Vagina (tissue), 2 donors: ENCODE measurements at places on chromosomes 6 and 20. TPM values are rescaled to one million over a fixed set of nuclear protein-coding genes. Genes with fewer than 3 reads are reported as not detected.

Gene MRAP2
- total RNA-seq: 4.2 TPM

- no peak overlapping the region for H3K4me3 ChIP-seq
- H3K27me3 ChIP-seq: no peaks in the 10 kb centered on the region
- no peaks in the 10 kb centered on the region for H3K4me1 ChIP-seq
- H3K27ac ChIP-seq: no peak overlapping the region
- DNase-seq: no peak
Measured at GRCh38 chr20:49337357-49337756, 59.5 kb upstream of the ZNFX1 start.

DNA sequence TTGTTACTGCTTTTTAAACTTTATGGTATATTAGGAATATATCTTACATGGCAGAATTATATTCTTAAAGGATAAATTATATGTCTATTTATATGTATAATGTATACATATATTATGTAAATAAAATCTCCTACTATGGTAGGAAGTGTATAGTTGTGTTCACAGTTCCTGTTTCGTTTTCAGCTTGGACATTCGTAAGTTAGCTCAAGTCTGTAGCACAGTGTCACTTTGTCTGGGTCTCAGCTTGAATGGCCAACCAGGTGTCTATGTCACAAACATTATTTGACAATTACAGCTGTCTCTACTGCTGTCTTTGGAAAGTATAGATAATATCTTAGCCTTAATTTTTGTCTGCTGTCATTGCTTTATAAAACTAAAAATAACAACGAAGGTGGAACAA is 303.9 kb downstream of the CDKAL1 start:
- no peak overlapping the region for H3K4me3 ChIP-seq
- no peaks in the 10 kb centered on the region for H3K27me3 ChIP-seq
- no peaks in the 10 kb centered on the region for H3K36me3 ChIP-seq
- no peak for DNase-seq

GRCh38 chr6:82217018-82217586 is 30.4 kb downstream of the IBTK start:
- no peaks in the 10 kb centered on the region for H3K4me1 ChIP-seq
- H3K4me3 ChIP-seq: no peak overlapping the region
- no peak overlapping the region for H3K27ac ChIP-seq
- no peak for DNase-seq
- H3K36me3 ChIP-seq: peaks cover 70% of the 10 kb centered on the region
